T-cell (primary cell): ENCODE measurements at places on chromosomes 16 and 17. TPM values are rescaled to one million over a fixed set of nuclear protein-coding genes. Genes with fewer than 3 reads are reported as not detected.

GRCh38 chr16:49466529-49466831 is 92.9 kb downstream of the C16orf78 start:
- H3K36me3 ChIP-seq: no peaks in the 10 kb centered on the region
- peaks cover 43% of the 10 kb centered on the region for H3K4me1 ChIP-seq
- no peak overlapping the region for H3K4me3 ChIP-seq
- H3K27me3 ChIP-seq: no peaks in the 10 kb centered on the region

GRCh38 chr16:67361038-67361437 is 32.3 kb downstream of the TPPP3 start:
- DNase-seq: no peak
- no peaks in the 10 kb centered on the region for H3K27me3 ChIP-seq
- H3K27ac ChIP-seq: no peak overlapping the region

DNA sequence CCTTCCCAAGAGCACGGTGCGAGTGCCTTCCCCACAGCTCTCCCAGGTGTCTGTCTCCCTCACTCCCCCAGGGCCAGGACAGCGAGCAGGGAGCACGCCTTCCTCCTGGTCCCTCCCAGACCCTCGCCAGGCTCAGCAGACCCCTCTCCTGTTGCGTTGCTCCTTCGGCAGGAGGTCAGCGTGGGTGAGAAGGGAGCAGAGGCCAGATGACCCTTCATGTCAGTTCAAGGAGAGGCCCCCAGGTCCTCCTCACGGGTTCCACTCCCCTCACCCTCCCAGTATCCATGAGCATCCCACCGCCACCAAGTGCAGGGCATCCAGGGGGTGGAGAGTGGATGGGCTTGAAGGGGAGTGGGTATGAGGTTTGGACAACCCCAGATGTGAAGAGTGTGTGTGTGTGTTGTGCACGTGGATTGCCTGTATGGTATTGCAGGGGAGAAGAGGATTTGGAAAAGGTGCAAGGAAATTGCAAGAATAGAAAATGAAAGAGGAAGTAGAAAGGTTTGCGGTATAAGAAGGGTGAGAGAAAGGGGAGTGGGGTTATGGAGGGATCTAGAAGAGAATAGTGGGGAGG is 17.7 kb downstream of the SGCA start:
- peaks cover 15% of the 10 kb centered on the region for H3K4me1 ChIP-seq
- H3K4me3 ChIP-seq: peak overlapping the region; percentile 11
- H3K36me3 ChIP-seq: no peaks in the 10 kb centered on the region
- no peak for DNase-seq
- H3K27me3 ChIP-seq: peaks cover 29% of the 10 kb centered on the region
- H3K27ac ChIP-seq: no peak overlapping the region

The RUSF1 gene
- total RNA-seq: 107 TPM

GRCh38 chr17:74770498-74771318 is 5.4 kb downstream of the NAT9 start:
- no peak overlapping the region for H3K4me3 ChIP-seq
- H3K27me3 ChIP-seq: no peaks in the 10 kb centered on the region
- peaks cover 62% of the 10 kb centered on the region for H3K4me1 ChIP-seq
- peak; percentile 74 for DNase-seq
- H3K36me3 ChIP-seq: peaks cover 81% of the 10 kb centered on the region

DNA sequence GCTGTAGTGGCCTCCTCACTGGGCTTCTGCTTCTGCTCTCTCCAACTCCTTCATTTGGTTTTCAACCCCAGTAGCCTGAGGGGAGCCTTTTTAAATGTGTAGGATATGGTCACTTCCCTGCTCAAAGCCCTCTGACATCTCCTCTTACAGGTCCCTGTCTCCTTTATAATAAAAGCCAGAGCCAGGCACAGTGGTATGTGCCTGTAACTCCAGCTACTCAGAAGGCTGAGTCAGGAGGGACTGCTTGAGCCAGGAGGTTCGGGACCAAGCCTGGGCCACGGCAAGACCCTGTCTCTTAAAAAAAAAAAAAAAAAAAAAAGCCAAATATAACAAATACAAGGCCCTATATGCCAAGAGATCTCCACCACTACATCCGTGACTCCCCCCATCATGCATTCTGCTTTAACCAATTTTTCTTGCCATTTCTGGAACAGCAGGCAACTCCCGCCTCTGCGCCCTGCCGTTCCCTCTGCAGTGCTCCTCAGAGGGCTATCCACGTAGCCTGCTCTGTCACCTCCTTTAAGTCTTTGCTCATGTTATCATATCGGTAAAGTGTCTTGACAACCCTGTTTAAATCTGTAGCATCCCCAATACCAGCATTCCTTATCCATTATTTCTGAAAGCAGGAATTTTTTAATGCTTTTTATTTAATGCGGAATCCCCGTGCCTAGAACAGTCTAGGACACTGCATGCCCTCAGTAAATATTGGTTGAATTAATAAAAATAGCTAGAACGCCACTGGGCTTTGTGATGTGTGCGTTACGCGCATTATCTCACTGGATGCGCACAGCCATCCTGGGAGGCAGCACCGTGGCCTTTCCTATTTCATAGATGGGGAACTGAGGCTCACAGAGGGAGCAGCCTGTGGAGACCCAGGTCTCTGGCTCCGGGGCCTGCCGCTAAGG is 9.5 kb downstream of the ZNF771 start:
- H3K36me3 ChIP-seq: peaks cover 7% of the 10 kb centered on the region
- H3K27me3 ChIP-seq: no peaks in the 10 kb centered on the region
- peak overlapping the region; percentile 51 for H3K4me3 ChIP-seq
- H3K27ac ChIP-seq: peak overlapping the region; percentile 52

The CUEDC1 gene
- 0.33 TPM for total RNA-seq

DNA sequence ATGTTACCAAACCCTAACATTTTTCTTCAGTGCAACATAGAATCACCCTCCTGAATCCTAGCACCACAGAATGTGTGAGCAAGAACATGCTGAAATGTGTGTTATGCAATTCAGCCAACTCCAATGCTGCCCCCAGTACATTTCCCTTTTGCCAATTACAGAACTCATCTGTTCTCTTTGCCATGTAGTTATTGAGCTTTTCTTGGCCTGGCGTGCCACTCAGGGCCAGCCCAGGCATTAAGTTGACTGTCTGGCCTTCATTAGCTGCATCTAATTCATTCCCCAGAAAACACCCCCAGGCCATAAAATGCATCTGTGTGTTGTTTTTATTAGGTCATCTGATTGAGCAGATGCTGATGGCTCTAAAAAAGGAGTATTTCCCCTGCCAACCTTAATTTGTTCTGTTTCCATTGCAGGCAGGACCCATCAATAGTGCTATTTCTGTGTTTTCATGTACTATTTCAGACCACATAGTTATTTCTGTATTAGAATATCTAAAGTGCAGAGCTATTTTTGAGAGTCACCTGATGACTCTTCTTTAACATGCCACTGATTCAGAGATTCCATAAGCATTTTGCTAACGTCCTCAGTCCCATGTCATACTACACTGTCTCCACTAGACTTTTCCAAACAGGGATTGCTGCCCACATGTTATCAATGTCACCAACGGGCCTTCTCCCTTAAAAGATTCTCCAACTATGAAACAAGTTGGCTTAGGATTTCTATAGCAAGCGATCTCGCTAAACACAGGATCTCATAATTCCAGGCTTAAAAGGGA is 969.7 kb downstream of the CDH11 start:
- H3K27me3 ChIP-seq: no peaks in the 10 kb centered on the region
- no peak overlapping the region for H3K27ac ChIP-seq
- DNase-seq: no peak
- H3K36me3 ChIP-seq: no peaks in the 10 kb centered on the region

DNA sequence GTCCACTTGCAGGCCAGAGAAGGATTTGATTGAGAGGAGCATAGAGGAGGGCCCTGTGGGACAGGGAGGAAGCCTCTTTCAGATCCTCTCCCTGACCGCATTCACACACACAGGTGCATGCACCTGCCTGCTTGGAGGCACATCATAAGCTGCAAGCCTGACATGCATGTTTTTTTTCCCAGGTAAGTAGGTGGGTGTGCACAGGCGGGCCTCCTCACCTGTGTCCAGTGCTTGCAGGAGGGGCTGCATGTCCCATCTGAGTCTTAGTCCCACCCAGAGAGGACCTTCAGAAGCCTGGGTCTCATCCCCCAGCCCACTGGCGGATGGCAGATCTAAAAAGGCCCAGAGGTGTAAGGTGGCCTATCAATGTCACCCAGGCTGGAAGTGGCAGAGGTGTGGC is 130.8 kb downstream of the TMEM132E start:
- no peak for DNase-seq
- no peaks in the 10 kb centered on the region for H3K4me1 ChIP-seq
- no peaks in the 10 kb centered on the region for H3K27me3 ChIP-seq
- no peak overlapping the region for H3K27ac ChIP-seq
- no peak overlapping the region for H3K4me3 ChIP-seq

The TBX2 gene
- total RNA-seq: 0.32 TPM

The AURKB gene
- 1.5 TPM for total RNA-seq

DNA sequence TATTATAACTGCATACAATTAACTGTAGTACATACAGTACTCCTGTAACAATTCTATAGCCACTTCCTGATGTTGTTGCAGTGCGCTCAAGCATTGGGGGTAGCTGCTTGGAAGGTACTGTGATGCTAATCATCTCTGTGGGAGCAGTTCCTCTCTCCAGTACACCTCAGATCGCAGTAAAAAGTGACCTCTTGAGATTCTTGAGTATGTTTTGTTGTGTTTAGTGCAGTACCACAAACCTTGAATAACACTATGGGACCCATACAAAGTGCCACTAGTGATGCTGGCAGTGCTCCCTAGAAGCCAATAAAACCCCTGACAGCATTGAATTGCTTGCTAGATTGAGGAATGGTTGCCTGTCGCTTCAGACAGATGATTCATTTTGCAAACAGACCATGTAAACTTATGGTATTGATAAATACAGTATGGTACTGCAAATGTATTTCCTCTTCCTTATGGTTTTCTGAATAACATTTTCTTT is 193.0 kb downstream of the SPECC1 start:
- H3K36me3 ChIP-seq: no peaks in the 10 kb centered on the region
- no peaks in the 10 kb centered on the region for H3K27me3 ChIP-seq
- H3K27ac ChIP-seq: no peak overlapping the region
- peaks cover 4% of the 10 kb centered on the region for H3K4me1 ChIP-seq
- H3K4me3 ChIP-seq: no peak overlapping the region
- DNase-seq: no peak

- H3K4me1 ChIP-seq: no peaks in the 10 kb centered on the region
- no peaks in the 10 kb centered on the region for H3K27me3 ChIP-seq
- no peak for DNase-seq
- H3K36me3 ChIP-seq: peaks cover 67% of the 10 kb centered on the region
- H3K4me3 ChIP-seq: no peak overlapping the region
Observed at GRCh38 chr17:48161127-48161905, 53.8 kb downstream of the SNX11 start.

DNA sequence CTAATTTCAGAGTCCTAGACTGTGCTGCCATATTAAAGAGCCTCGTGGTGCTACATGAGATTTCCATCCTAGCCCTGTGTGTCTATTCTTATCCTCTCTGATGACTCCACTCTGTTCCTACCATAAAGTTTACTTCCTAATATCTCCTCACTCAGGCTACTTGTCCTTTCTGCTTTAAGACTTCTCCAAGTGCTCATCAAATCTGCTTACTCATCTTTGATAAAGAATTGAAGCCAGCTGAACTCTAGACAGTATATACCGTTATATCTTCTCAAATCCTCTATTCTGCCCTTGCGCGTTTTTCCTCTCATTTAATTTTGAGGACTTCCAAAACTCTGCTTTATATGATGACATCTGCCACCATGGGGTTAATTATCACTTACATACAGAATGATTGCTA is 539.5 kb downstream of the HAPSTR1 start:
- H3K4me3 ChIP-seq: no peak overlapping the region
- no peaks in the 10 kb centered on the region for H3K27me3 ChIP-seq
- no peaks in the 10 kb centered on the region for H3K4me1 ChIP-seq

The RDM1 gene
- 1.5 TPM for total RNA-seq

The PITPNM3 gene
- 0.61 TPM for total RNA-seq

GRCh38 chr17:47802341-47803022 is 19.1 kb downstream of the OSBPL7 start:
- peak; percentile 71 for DNase-seq
- peaks cover 2% of the 10 kb centered on the region for H3K36me3 ChIP-seq
- H3K27me3 ChIP-seq: no peaks in the 10 kb centered on the region
- H3K27ac ChIP-seq: no peak overlapping the region
- H3K4me3 ChIP-seq: no peak overlapping the region

The CTRL gene
- 13.2 TPM for total RNA-seq

DNA sequence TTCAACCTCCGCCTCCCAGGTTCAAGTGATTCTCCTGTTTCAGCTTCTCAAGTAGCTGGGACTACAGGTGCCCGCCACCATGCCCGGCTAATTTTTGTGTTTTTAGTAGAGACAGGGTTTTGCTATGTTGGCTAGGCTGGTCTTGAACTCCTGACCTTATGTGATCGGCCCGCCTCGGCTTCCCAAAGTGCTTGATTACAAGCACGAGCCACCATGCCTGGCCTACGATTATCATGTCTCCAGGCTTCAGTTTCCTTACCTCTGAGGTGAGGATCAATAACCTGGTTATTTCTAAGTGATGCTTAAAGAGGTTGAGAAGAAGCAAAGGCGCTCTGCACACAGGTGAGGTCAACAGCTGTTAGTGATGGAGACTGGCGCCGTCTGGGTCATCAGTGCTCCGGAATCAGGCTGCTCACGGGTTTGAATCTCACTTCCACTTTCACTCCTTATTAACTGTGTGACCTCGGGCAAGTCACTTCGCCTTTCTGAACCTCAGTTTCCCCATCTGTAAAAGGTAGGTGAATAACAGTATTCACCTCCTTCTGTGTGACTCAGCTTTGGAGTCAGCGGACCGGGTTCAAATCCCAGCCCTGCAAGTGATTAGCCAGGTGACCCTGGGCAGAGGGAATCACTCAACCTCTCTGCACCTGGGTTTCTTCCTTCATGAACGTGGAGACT is 745 bp upstream of the ABCC1 start:
- no peaks in the 10 kb centered on the region for H3K36me3 ChIP-seq
- H3K4me3 ChIP-seq: peak overlapping the region; percentile 41
- H3K4me1 ChIP-seq: peaks cover 12% of the 10 kb centered on the region
- H3K27me3 ChIP-seq: no peaks in the 10 kb centered on the region
- no peak for DNase-seq

The ABCA9 gene
- total RNA-seq: 0.05 TPM

The MPV17L gene
- total RNA-seq: 0.13 TPM

The STX4 gene
- total RNA-seq: 110 TPM

The TP53TG3 gene
- total RNA-seq: not detected

DNA sequence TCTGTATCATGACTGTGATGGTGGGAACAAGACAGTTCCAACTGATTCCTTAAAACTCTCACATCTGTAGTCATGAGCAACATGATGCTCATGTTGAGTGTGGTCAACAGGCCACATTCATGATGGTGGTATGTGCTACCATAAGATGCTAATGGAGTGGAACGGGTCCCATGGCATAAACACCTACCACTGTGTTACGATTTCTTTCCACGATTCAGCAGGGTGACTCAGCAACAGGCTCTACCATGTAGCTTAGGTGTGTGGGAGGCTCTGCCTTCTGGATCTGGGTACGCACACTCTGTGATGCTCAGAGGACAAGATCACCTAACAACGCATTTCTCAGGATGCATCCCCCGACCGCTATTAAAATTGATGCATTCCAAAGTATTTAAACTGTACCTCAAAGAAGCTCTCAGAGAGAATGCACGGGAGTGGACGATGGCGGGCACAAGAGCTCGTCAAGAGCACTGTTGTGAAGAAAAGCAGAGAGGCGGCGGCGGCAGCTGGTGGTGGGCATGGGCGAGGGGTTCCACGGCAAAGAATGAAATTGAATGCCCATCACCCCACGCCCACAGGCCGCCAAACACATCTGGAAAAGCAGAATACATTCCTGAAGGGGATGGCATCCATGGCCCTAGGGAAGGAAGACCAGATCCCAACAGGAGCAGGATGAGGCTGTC is 133.3 kb downstream of the ZNF778 start:
- DNase-seq: no peak
- no peaks in the 10 kb centered on the region for H3K36me3 ChIP-seq
- H3K4me1 ChIP-seq: peaks cover 74% of the 10 kb centered on the region
- H3K27ac ChIP-seq: no peak overlapping the region

- H3K27me3 ChIP-seq: no peaks in the 10 kb centered on the region
- DNase-seq: no peak
- H3K4me1 ChIP-seq: no peaks in the 10 kb centered on the region
- no peak overlapping the region for H3K27ac ChIP-seq
Observed at GRCh38 chr17:81150377-81151077, 14.8 kb upstream of the PVALEF start.

The MAP3K14 gene
- 42.8 TPM for total RNA-seq
